ENCODE measurements at places on chromosomes 2 and 18.

DNA sequence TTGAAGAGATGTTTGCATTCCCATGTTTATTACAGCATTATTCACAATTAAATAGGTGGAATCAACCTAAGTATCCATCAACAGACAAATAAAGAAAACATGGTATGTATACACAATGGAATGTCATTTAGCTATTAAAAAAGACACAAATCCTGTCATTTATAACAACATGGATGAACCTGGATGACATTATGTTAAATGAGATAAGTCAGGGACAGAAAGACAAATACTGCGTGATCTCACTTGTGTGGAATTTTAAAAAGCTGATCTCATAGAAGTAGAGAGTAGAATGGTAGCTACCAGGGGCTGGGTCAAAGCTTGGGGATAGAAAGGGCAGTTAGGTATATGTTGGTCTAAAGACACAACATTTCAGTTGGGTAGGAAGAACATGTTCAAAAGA lies 376.3 kb downstream of the EPHA4 start:
- DNase-seq, result no peak

GRCh38 chr18:58529714-58530354 lies 99.1 kb downstream of the ALPK2 start:
- DNase-seq, result peak; percentile 60

- no peak for DNase-seq
Observed at GRCh38 chr2:1309507-1309906, 103.8 kb upstream of the TPO start.

GRCh38 chr2:174014011-174014698 lies 49.0 kb upstream of the SP3 start:
- no peak for DNase-seq

DNA sequence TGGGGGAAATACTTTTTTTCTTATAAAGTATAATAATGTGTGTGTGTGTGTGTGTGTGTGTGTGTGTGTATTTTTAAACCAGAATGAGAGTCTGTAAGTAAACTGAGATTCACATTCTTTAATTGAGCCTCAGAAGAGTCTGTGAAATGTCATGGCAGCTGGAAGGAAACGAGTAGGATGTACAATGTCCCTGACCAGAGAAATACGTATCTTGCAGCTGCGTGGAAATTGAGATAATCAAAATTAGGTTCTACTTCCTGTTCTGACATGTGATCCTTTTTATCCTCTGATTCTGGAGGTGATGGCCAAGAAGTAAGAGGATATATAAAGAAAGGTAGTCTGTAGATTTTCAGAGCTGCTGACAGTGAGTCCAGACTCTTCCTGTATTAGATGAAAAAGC lies 50.0 kb downstream of the SH3RF3 start:
- DNase-seq, result no peak

DNA sequence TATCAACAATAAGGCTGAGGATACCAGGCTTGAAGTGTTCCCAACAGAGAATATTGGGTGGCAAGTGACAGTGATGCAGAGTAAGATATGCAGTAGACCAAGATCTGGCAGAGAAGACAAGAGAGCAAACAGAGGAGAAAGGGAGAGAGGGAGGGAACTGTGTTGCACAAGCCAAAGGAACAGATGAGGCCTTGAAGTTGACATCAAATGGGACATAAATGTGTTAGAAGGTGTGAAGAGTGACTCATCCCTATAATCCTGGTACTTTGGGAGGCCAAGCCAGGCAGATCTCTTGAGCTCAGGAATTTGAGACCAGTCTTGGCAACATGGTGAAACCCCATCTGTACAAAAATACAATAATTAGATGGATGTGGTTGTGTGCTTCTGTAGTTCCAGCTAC lies 342.9 kb downstream of the PARD3B start:
- DNase-seq, result no peak

DNA sequence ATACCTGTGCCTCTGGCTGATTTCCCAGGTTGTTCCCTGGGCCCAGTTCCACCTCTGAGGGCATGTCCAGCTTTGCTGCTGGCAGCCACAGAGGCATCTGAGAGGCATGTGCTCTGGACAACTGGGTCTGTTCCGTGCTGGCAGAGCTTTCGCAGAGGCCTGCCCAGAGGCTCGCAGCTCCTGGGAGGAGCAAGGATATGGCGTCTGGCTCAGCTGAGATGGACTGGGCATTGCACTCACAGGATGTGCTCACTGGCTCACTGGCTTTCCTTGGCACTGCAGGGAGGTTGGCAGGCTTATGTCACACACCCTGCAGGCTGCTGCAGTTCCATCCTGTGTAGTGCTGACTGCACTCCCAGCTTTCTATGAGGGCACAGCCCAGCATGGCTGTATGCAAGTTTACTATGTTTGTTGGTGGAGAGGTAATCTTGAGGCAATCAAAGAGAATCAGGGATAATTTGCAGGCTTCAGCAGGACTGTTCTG lies 172.3 kb downstream of the PRKCE start:
- no peak for DNase-seq

All from CD4-positive, alpha-beta T cell treated with Interleukin-6 at 100 ng/mL for 8 hours (primary cell).